ENCODE measurements at places on chromosomes 5 and 9.

GRCh38 chr9:117073071-117073470 is 341.8 kb downstream of the ASTN2 start:
- no peak for ATAC-seq

- ATAC-seq, result no peak
Observed at GRCh38 chr5:14476786-14477435, 104.7 kb upstream of the OTULINL start.

GRCh38 chr5:83654427-83654994 is 66.1 kb downstream of the HAPLN1 start:
- ATAC-seq, result no peak

GRCh38 chr5:14776602-14777001 is 95.0 kb downstream of the ANKH start:
- no peak for ATAC-seq

DNA sequence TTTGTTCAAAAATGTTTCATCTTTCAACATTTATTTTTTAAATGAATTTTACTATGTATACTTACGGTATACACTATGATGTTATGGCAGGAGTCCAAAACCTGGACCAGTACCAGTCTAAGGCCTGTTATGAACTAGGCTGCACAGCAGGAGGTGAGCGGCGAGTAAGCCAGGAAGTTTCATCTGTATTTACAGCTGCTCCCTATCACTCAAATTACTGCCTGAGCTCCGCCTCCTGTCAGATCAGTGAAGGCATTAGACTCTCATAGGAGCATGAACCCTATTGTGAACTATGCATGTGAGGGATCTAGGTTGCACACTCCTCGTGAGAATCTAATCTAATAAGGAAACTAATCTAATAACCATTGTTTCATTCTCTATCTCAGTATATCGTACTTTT is 715.5 kb upstream of the PTPRD start:
- no peak for ATAC-seq

GRCh38 chr5:135158982-135159381 is 125.0 kb upstream of the PITX1 start:
- no peak for ATAC-seq

DNA sequence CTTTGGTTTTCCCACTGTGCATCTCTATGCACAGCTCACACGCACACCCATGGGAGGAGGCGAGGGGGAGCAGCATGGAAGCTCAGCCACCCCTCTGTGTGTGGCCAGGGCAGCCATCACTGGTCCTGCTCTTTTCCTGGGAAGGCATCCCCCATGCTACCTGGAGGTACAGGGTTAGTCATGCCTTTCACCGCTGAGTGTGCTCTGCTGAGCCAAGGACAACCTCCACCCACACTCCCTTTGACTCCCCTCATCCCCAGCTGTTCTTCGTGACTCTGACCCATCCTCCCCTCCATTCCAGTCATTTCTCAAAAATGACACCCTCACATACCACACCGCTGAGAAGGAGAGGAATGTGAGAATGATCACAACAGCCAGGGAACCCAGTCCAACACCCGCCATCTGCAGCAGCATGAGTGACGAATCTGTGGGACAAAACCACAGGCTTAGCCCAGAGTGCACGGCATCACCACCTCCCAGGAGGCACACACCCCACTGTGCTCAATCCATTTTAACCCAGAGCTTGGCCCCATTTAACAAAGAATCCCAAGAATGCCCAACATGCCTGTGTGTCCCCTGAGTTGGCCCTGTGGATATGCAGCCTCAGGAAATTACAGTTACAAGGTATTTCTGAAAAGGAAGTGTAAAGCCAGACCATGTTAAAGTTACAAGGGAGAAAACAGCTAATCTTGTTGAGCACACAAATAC is 133.4 kb downstream of the SUSD1 start:
- no peak for ATAC-seq

- ATAC-seq, result peak; percentile 88
Observed at GRCh38 chr9:21591221-21592062, 109.3 kb upstream of the IFNE start.

DNA sequence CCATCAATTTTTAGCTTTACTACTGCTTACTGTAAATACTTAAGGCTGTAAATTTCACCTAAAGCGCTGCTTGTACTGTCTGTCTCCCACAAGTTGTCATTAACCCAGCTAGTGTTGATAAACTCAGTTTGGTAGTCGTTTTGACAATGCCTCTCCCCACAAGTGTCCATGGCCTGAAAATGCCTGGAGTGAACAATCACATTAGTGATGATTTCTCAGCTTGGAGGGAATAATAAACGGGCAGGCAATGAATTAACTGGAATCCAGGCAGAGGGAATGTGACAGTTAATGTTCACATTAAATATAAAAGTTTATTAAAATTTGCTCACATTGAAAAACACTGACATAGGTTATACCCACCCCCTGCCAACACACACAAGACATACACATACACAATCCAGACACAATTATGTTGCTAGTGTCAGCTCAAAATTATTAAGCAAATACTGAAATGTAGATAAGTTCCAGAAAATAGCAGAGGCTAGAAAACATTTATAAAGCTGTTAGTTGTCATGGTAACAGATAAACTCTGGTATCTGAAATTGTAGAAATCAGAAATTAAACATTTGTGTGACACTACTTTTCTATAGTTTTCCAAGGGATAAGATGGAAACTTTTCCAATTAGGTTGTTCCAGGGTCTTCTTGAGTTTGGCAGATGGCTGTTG is 341.9 kb downstream of the DIRAS2 start:
- no peak for ATAC-seq

- no peak for ATAC-seq
Observed at GRCh38 chr5:77947041-77947428, 170.9 kb upstream of the TBCA start.

- ATAC-seq, result no peak
Observed at GRCh38 chr5:40511801-40512200, 167.9 kb upstream of the PTGER4 start.

DNA sequence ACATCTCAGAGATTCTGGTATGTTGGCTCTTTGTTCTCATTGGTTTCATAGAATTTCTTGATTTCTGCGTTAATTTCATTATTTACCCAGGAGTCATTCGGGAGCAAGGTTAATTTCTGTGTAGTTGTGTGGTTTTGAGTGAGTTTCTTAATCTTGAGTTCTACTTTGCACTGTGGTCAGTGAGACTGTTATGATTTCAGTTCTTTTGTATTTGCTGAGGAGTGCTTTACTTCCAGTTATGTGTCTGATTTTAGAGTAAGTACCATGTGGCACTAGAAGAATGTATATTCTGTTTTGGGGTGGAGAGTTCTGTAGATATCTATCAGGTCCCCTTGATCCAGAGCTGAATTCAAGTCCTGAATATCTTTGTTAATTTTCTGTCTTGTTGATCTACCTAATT is 12.2 kb downstream of the RANBP17 start:
- ATAC-seq, result no peak

- no peak for ATAC-seq
Observed at GRCh38 chr9:117095081-117095480, 319.8 kb downstream of the ASTN2 start.

DNA sequence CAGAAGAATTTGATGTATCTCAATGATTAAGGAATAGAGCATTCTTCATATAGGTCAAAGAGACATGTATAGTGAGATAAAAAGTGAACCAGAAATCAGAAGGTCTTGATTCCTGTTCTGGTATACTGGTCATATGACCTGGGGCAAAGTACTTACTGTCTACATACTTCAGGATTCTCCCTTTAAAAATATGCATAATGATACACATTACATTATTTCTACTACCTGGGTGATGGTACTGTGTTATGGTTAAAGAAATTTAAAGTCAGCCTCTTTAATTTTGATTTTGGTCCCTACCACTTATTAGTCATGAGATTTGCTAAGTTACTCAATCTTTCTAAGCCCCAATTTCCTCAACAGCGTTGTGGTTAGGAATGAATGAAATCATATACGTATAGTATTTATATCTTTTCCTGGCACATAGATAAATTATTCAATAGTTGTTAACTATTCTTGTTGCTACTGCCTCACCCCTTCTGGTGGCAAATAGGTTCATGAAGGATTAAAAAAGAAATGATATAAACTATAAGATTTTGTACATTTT is 984.1 kb downstream of the TLE4 start:
- no peak for ATAC-seq

DNA sequence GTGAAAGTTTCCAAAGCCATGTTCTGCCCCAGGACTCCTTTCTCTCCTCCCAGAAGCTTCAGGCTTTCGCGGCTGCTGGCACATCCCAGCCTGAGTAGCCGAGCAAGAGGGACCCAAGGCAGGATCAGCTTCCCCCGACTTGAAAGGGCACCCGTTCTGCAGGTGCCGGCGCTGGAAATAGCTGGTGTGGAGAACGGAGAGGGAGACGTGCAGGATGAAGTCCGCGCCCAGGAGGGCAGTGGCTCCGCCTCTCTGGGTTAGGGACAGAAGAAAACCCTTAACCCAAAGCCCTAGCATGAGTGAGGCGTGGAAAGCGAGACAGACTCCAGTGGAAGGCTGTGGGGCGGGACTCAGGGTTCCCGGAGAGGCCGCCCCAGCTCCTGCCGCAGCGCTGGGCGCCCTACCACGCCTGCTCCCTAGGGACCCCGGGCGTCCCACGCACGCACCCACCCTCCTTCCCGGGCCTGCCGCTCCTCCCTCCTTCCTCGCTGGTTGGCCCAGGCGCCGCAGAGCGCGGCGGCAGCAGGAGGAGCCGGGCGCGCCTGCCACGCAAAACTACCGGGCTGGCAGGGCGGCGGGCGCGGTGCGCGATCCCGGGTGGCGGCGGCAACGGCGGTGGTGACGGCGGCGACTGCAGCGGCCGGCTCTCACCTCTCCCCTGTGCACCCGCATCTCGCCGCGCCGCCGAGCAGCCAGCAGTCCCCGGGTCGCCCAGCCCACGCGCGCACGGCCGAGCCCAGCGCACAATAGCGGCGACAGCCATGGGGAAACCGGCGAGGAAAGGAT is at the start of gene SLC1A1:
SLC1A1 (plus strand) TSS at position 550 of the 786 bp plus-strand sequence; CDS start at position 762, 212 bp downstream.
- peak; percentile 50 for ATAC-seq

- ATAC-seq, result no peak
Observed at GRCh38 chr9:116027951-116028350, 125.6 kb upstream of the PAPPA start.

- no peak for ATAC-seq
Observed at GRCh38 chr5:149221326-149221725, 50.3 kb upstream of the AFAP1L1 start.

GRCh38 chr5:101915554-101915953 is 380.5 kb downstream of the SLCO4C1 start:
- no peak for ATAC-seq

DNA sequence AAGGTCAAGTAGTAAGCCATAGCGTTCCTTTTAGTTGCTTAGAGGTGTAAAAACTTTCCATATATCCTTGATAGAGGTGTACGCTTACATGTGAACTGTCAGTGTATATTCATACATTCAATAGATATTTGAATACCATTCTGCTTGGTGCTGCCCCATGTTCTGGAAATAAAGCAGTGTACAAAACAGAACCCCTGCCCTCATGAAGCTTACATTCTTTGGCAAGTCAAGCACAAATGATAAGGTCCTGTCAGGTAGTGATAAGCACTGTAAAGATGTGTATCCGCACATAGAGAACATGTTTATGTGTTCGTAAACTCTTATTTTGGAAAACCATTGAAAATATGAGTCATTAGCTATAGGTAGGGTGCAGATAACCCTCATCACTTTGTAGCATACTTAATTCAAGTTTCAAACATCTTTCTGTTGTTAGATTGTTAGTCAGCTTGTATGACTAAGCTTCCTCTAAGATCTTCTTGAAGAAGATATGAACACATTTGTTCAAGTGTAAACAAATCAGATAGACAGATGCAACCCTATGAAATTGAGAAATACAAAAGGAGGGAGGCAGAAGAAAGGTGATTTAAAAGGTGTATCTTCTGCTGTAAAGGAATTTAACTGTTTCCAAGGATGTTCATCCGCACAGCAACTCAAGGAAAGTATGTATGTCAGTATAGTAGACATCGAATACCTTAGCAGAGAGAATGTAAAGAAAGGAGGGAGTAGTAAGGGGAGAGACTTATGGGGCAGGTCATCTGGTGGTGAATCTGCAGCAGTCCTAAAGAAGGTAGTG is 1.6 kb downstream of the GTF3C4 start:
- peak; percentile 68 for ATAC-seq

DNA sequence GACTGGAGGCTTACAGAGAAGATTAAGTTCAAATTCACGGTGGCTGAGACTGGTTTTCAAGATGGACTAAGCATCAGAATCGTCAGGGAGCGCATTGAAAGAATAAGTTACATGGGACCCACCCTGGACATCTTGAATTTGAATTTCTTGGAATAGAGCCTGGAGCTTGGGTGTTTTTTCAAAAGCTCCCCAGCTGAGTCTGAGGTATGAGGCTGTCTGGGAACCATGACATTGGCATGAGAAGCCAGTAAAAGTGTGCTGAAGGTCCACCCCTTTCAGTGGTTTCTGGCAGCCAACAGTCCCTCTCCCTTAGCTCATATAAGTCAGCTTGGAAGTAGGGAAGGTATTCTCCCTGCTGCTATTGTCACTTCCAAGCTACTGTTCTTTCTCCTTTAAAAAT is 97.8 kb downstream of the MAST4 start:
- no peak for ATAC-seq

DNA sequence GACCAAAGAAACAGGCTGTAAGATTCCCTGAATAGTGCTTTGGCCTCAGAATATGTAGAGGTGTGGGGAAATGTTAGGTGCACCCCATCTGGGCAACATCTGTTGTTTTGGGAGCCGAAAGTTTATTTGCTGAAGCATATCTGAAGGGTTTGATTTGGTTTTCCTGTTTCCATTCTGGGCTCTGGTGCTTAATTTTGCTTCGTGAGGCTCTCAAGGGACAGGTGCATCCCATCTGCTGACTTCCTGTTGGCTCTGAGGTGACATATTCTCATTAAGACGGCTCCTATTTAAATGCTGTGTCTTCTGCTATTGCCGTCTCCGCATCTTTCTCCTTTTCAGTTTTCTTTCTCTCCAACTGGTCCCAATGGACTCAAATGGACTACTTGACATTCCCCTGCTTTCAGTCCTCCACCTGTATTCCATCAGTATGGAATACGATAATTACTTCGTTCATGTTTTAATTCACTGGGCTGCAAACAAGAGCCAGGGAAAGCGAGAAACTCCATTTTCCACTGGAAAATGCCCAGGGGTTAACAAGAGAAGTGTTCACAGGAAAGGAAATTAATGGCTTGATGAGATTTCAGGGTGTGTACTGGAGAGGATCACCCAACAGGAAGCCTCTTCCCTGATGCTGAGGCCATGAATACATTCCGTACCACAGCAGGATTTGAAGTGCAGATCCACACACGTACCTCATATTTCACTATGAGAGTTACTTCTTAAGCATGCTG is 104.0 kb downstream of the MTX3 start:
- no peak for ATAC-seq

DNA sequence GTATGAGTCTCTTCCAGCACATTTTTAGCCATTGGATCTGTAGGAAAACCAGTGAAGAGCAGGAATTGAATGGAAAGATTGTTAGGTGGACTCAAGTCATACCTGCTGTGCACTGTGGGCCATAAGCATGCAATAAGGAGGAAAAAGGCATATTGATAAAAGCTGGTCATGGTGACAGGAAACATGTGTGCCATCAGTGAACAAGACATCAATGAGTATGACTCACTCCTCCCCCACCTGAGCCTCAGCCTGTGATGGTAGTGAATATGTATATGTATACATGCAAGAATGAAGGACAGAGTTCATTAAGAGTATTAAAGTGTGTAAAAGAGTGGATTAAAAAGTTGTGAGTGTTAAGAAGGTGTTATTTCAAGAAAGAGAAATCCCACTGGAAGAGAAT is 164.5 kb downstream of the TMEM38B start:
- ATAC-seq, result peak; percentile 41

All from activated CD4-positive, CD25-positive, alpha-beta regulatory T cell treated with anti-CD3 and anti-CD28 coated beads, Interleukin-2, amount 50 U/mL, for 24 hours (primary cell).